GM19239 (cell line): ENCODE measurements at places on chromosomes 2 and 18.

DNA sequence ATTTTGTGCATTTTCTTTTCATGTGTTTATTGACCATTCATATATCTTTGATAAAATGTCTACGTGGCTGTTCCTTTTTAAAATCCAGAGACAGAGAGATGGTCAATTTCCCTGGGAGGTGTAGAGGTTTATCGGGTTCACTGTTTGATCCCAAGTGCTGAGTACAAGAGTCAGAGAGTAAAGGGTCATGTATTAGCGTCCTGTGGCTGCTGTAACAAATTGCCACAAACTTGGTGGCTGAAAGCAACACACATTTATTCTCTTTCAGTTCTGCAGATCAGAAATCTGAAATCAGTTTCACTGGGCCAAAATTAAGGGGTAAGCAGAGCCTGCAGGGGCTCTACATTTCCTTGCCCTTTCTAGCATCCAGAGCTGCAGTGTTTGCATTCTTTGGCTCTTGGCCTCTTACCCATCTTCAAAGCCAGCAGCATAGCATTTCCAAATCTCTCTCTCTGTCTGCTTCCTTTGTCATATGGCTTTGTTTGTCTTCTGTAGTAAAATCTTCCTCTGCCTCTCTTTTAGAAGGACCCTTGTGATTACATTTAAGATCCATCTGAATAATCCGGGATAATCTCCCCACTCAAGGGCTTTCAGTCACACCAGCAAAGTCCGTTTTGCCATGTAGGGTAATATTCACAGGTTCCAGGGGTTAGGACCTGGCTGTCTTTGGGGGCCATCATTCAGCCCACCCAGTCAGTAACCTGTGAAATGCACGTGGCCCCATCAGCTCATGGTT is 49.9 kb downstream of the TMEM17 start:
- DNase-seq = no peak

- DNase-seq = no peak
These were observed 484.4 kb upstream of the REG3G start for GRCh38 chr2:78541088-78541450.

DNA sequence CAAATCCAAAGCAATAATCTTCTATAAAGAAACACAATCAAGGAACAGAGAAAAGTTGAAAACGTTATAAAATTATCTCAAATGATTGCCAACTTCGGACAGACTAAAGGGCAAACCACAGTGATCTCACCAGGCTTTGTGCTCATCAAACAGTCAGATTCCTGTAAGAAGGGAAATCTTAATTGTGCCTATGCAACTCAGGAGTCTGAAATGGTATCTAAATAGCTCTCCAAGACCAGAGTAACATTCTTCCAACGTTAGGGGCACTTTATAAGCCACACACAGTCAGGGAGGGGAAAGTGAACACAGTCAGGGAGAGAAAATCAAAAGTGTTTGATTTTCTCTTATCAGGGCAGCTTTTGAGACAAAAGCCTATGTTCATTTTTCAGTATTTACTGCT is 29.4 kb downstream of the PLEKHM3 start:
- DNase-seq = no peak

DNA sequence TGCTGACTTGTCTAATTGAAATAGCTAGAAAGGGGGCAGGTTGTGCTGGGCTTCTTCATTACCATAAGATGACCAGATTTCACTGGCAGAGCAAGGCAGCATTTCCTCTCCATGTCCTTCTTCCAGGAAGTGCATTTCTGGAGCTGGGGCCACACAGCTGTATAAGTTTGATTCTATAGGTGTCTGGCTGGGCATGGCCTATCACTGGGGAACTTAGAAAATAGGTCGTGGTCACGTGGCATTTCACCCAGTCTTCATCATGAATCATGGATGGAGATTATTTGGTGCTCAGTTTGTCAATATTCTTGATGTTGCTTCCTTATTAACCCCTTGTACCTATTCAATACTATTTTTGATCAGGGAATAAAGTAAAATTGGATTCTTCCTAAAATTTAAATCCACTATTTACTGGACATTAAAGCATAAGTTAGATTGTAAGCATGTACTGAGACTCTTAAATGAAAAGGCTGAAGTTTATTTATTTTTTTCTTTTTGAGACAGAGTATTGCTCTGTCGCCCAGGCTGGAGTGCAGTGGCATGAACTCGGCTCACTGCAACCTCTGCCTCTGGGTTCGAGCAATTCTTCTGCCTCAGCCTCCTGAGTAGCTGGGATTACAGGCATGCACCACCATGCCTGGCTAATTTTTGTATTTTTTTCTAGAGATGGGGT is 49.5 kb upstream of the TMEM87B start:
- no peak for DNase-seq

DNA sequence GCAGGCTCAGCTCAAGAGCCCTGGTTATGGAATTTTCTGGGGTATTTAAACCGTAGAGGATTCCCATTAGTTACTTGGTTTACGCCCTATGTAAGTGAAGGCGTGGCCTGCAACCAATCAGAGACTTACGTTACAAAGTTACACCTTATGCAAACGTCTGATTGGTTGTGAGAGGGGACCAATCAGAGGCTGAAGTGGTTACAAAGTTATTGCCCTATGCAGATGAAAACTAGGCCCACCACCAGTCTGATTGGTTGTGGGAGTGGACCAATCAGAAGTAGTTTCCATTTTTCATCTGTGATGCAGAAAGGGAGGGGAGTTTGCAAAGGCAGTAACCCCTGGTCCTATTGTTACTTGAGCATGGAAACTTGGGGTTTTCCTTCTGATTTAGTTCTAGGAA is 49.1 kb downstream of the DLGAP1 start:
- DNase-seq = no peak
